Uterus (tissue), 4 donors: ENCODE measurements at places on chromosomes 12 and 14. TPM values are rescaled to one million over a fixed set of nuclear protein-coding genes. Genes with fewer than 3 reads are reported as not detected.

Gene PTPRO
- total RNA-seq = 1.5 TPM

Gene DPY19L2
- 25.0 TPM for total RNA-seq

Gene KLHDC1
- 25.6 TPM for total RNA-seq

Gene SYCP3
- total RNA-seq = not detected

Gene COX8C
- not detected for total RNA-seq

Gene HOXC6
- total RNA-seq = not detected

Gene MIP
- total RNA-seq = not detected

Gene C12orf56
- not detected for total RNA-seq

Gene GDF11
- total RNA-seq = 7.9 TPM

Gene PRH2
- not detected for total RNA-seq

Gene PRICKLE1
- 5.9 TPM for total RNA-seq

Gene MGP
- total RNA-seq = 136 TPM

Gene TAS2R13
- total RNA-seq = 11.3 TPM

Gene TMCC3
- total RNA-seq = 12.4 TPM

Gene TRAFD1
- total RNA-seq = 51.6 TPM

Gene SLC25A29
- 850 TPM for total RNA-seq
